Right ventricle myocardium inferior (tissue), 1 donor: ENCODE measurements at places on chromosomes 13 and 19.
A peak's percentile ranks its signal among the peaks of the same experiment; 100 is the strongest.

GRCh38 chr19:29565171-29565570, 39.4 kb downstream of the VSTM2B start:
- no peak for DNase-seq

DNA sequence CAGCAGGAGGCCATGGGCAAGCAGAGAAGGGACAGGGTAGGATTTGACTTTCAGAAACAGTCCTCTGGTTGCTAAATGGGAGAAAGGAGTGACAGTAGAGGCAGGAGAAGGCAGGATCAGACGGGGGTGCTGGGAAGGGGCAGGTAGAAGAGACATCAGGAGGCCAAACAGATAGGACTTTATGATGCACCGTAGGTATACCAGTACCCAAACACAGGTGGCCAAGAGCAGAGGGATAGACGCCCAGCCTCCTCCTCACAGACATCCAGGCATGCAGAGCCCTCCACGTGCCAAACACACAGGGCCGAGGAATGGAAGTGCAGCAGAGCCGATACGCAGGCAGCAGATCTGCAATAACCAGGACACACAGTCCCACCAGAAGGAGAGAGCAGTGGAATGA, 1.3 kb upstream of the AXL start:
- DNase-seq: peak; percentile 21

- no peak for DNase-seq
Observed at GRCh38 chr13:56687131-56687530, 453.6 kb upstream of the PRR20A start.

- DNase-seq: no peak
Observed at GRCh38 chr19:55909801-55910200, 22.3 kb downstream of the NLRP13 start.

GRCh38 chr19:14731200-14731599, 41.4 kb downstream of the ZNF333 start:
- no peak for DNase-seq

GRCh38 chr13:30869491-30869890, 36.6 kb upstream of the MEDAG start:
- no peak for DNase-seq

- DNase-seq: no peak
Observed at GRCh38 chr13:114259974-114260373, 21.4 kb upstream of the UPF3A start.

DNA sequence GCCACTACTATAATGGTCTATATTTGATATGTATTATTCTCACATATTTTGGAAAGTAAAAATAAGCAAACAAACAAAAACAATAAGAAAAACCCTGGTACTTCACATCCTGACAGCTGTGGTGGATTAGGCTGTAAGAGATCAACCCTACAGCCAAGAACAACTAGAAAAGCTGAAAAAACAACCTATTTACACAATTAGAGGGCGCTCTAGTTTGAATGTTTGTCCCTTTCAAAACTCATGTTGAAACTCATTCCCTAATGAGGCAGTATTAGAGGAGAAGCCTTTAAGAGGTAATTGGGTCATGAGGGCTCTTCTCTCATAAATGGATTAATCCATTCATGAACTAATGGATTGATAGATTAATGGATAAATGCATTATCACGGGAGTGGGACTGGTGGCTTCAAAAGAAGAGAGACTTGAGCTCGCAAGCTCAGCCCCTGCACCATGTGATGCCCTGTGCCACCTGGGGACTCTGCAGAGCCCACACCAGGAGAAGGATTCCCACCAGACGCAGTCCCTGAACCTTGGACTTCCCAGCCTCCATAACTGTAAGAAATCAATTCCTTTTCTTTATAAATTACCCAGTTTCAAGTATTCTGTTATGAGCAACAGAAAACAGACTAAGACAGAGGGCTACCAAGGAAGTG, 733.9 kb upstream of the ARGLU1 start:
- DNase-seq: no peak

DNA sequence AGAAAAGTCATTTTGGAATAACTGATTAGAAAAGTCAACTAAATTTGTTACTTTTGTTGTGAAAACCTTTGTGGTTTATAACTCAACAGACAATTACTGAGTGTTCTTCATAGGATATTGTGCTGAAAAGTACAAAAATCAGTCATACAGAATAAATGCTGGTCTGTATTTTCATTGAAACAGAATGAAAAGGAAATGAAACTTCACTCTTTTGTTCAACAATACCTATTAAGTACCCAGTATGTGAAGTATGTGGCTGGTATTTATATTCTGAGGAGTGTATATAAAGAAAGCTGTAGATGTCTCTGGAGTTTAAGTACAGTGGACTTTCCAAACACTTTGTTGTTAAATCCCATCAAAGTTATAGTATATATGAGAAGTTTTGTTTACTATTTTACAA, 828.4 kb upstream of the ATXN8OS start:
- no peak for DNase-seq

DNA sequence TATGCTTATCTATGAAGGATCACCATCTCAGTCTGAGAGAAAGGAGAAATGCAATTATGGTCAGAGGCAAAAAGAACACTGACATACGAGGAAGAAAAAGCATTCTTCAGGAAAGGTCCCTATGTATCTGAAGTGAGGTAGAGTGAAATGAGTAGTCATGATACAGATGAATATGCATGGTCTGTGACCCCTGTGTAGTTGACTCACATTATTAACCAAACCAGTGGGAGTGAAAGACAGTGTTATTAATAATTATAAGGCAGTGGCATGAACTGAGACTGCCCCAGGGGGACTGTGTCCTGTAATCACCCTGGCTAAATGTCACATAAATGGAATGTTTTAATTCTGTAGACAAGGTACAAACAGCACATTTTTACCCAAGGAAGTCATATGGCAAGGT, 1320.2 kb upstream of the PCDH9 start:
- DNase-seq: no peak

- no peak for DNase-seq
Observed at GRCh38 chr13:41007744-41008128, 11.4 kb downstream of the ELF1 start.

GRCh38 chr19:12777217-12778016, 2.1 kb upstream of the HOOK2 start:
- DNase-seq: peak; percentile 92

- no peak for DNase-seq
Observed at GRCh38 chr13:28510542-28510941, 15.6 kb upstream of the FLT1 start.

DNA sequence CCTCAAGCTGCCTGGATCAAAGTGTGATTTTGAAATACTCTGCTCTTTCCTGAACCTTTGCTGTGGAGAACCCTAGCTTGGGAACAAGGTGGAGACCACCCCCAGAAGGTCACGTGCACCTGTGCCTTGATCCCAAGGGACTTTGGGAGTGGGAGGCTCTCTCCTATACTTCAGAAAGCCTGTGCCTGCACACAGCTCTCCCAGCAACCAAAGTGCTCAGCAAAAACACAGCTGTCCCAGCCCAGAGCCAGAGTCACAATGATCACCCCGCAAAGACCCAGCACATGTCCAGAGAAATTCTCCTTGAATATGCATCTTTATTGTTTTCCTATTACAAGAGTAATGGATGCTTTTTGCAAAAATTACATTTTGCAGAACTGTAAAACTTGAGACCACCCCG, 43.4 kb downstream of the TNFRSF19 start:
- DNase-seq: no peak
